ENCODE measurements at places on chromosomes 7 and 10. TPM values are rescaled to one million over a fixed set of nuclear protein-coding genes. Genes with fewer than 3 reads are reported as not detected.

Gene ZNF727
- polyA plus RNA-seq, result 0.70 TPM

Gene ITIH2
- polyA plus RNA-seq, result not detected

Gene PDE6C
- not detected for polyA plus RNA-seq

Gene RADIL
- 1.9 TPM for polyA plus RNA-seq

Gene KIF5B
- polyA plus RNA-seq, result 23.2 TPM

Gene TAS2R3
- polyA plus RNA-seq, result 0.10 TPM

Gene NEURL1
- 0.51 TPM for polyA plus RNA-seq

Gene SLC26A5
- polyA plus RNA-seq, result 0.04 TPM

Gene SKIDA1
- 0.13 TPM for polyA plus RNA-seq

Gene NODAL
- polyA plus RNA-seq, result not detected

Gene ESYT2
- 22.1 TPM for polyA plus RNA-seq

Gene POM121
- 31.3 TPM for polyA plus RNA-seq

Gene SFTPD
- 1.2 TPM for polyA plus RNA-seq

Gene NEBL
- polyA plus RNA-seq, result 1.2 TPM

Gene PKD2L1
- not detected for polyA plus RNA-seq

Gene LLCFC1
- polyA plus RNA-seq, result not detected

Gene FKBP6
- not detected for polyA plus RNA-seq

Gene NME8
- polyA plus RNA-seq, result not detected

Gene AMPH
- polyA plus RNA-seq, result 2.9 TPM

Gene ASZ1
- not detected for polyA plus RNA-seq

Gene C7orf25
- 3.9 TPM for polyA plus RNA-seq

Gene OR6V1
- polyA plus RNA-seq, result not detected

Gene SNCG
- 142 TPM for polyA plus RNA-seq

Gene RAMP3
- polyA plus RNA-seq, result 58.5 TPM

Gene PIK3AP1
- 9.7 TPM for polyA plus RNA-seq

Gene TRIM56
- polyA plus RNA-seq, result 23.1 TPM

Gene CXCL12
- 306 TPM for polyA plus RNA-seq

Gene TMEM236
- 0.13 TPM for polyA plus RNA-seq

Gene SAMD9
- 2.8 TPM for polyA plus RNA-seq

Gene ZSCAN21
- polyA plus RNA-seq, result 7.8 TPM

Gene GRM3
- 0.03 TPM for polyA plus RNA-seq

Gene CPA2
- 4.2 TPM for polyA plus RNA-seq
